Effector memory CD8-positive, alpha-beta T cell (primary cell): ENCODE measurements at places on chromosomes 2 and 18.

DNA sequence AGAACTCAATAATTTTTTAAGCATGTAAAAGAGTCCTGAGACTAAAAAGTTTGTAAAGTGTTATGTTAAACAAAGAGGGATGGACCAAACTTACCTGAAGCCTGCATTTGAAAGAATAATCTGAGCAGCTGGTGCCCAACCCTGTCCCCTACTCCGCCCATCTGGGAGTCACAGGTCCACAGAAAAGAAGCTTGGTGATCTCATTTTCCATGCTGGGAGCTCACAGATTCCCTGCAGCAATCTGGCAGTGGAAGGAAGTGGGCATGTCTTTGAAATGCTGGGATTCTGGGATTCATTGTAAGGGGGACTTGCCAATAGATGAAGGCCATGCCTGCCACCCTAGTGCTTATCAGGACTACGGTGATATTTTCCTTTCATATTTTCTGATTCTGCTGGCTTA lies 17.9 kb downstream of the CDH2 start:
- DNase-seq, result no peak

DNA sequence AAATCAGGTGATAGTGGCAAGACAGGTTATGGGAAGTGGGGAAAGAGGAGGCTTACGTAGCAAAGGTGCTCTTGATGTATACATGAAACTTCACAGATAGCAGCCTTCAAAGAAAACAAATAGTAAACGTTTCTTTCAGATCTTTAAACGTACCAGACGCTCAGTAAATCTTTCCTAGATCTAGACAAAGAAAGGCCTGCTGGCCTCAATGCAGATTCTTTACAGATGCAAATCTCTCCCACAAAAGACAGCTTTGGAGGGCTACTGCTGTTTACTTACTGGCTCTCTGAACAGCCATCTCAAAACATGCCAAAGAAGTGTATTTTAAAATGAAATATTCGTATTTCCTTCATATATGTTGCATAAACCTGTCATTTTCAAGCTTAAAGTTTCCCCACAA lies 1279.9 kb upstream of the NRXN1 start:
- DNase-seq, result no peak

DNA sequence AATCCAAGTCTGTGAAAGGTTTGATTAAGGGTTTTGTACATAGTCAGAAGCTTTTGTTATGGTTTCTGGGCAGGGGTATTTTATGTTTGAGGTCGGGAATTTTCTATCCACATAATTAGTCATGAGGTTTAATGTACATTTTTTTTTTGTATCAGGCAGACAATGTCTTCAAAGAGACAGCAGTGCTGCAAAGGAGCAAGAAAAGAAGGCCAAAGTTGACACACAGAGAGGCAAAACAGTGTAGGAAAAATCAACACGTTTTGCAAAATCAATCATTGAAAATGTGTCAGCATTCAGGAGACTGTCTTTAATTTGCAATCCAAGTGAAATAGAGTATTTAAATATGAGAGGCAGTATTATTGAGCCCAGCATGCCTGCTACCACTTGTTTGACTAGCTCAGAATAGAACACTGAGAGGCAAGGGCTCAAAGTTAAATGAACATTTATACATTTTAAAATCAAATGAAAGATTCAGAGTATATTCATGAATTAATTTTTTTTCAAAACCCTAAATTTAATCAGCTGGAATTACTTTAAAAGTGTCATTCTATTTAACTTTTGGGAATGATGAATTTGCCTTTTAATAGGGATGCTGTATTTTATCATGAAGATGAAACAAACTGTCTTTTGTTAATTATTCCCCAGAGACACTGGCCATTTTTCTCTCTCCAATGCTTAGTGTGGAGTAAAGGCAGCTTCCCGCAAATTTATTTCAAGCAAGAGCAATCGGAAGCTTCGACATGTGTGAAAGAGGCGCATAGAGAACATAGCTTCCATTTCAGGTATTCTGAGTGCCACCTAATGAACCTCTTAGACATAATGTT lies 11.3 kb downstream of the VRK2 start:
- DNase-seq, result no peak

- no peak for DNase-seq
These were observed 9.4 kb downstream of the CTIF start for GRCh38 chr18:48548011-48548771.

GRCh38 chr2:207845202-207845864 lies 75.6 kb upstream of the FZD5 start:
- no peak for DNase-seq

- no peak for DNase-seq
These were observed 2.2 kb upstream of the KCNH7 start for GRCh38 chr2:162840598-162841246.

GRCh38 chr2:85425588-85425987 lies 7.1 kb downstream of the SH2D6 start:
- DNase-seq, result no peak

DNA sequence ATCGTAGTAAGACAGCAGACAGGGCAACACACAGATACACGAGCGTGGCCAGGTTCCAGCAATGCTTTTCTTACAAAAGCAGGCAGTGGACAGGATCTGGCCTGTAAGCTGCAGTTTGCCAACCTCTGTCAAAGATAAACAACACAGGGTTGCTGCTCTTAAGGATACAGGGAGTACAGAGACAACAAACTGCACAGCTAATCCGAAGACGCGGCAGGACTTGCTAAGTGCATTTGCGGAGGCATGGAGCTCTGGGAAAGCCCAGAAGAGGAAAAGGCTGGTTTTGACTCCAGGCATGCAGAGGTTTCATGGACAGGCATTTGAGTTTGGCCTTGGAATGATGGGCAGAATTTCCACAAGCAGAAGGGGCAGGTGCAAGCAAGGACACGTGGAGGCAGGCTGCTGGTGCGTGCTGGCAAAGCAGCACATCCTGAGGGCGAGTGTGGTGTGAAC lies 24.4 kb downstream of the SERTAD2 start:
- no peak for DNase-seq

- no peak for DNase-seq
These were observed 27.4 kb upstream of the MRO start for GRCh38 chr18:50847192-50847591.
